ENCODE measurements at places on chromosomes 2 and 18.

- no peak for DNase-seq
These were observed 443.0 kb upstream of the MMADHC start for GRCh38 chr2:150030436-150031190.

- peak; percentile 55 for DNase-seq
These were observed 142.3 kb upstream of the ITGA6 start for GRCh38 chr2:172285010-172285621.

DNA sequence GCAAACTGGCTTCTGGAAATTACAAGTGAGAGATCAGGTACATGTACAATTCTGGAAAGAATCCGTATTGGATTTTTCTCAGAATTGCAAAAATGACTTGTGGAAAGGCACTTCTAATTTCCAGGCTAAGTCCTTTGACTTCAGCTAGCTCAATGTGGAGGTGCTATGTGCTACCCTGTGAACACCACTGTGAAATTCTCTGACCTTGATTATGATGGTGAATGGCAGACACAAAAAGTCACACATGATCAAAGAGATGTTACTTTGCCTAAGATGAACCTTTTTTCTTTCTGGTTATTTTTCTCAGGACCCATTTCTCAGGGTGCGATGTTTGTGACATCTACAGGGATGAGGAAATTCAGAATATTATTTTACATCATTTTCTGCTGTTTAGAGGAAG is 856.6 kb upstream of the VRK2 start:
- DNase-seq: no peak

DNA sequence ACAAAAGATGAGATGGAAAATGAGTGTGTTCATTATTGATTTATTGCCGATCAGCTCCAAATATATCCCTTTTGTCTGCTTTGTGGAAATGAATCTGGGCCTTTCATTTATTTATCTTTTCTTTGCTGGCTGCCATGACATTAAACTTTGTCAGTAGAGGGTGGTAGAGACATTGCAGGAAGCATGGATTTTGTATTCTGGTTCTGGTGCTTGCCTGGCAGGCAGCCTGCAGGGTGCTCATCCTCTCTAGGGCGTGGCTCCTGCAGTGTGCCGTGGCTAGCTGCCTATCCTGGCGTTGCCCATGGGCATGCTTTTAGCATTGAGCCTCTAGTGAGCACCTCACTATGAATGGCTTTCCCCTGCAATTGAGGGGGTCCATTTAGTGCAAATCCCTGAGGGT is 593.1 kb downstream of the RNF144A start:
- DNase-seq: no peak

GRCh38 chr2:216320852-216321251 is 51.4 kb downstream of the MARCHF4 start:
- DNase-seq: no peak

- DNase-seq: no peak
These were observed 604.3 kb upstream of the CDH7 start for GRCh38 chr18:65146482-65147021.

DNA sequence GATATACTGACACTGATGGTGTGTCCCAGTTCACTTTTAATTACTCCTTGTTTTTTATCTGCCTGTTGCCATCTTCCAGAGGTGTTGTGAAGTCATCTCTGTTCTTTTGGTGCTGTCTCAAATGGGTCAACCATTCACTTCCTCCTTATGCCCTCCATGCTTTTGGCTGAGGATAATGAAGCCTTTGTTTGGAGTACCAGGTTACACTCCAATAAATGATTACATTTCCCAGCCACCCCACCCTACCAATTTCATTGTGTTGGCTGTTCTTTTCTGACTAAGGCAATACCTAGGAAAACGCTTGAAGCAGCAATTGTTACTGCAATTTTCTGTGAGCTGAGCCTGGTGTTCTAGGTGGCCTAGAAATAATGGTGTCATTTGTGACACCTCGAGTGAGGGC is 29.8 kb upstream of the ACTG2 start:
- DNase-seq: no peak

- DNase-seq: no peak
These were observed 1.0 kb upstream of the ESPNL start for GRCh38 chr2:238098901-238099713.

GRCh38 chr18:46257366-46257765 is 153.2 kb downstream of the HAUS1 start:
- DNase-seq: no peak

GRCh38 chr2:159165048-159165447 is 121.5 kb downstream of the WDSUB1 start:
- DNase-seq: no peak

GRCh38 chr2:105747254-105747894 is 2.7 kb downstream of the NCK2 start:
- DNase-seq: no peak

DNA sequence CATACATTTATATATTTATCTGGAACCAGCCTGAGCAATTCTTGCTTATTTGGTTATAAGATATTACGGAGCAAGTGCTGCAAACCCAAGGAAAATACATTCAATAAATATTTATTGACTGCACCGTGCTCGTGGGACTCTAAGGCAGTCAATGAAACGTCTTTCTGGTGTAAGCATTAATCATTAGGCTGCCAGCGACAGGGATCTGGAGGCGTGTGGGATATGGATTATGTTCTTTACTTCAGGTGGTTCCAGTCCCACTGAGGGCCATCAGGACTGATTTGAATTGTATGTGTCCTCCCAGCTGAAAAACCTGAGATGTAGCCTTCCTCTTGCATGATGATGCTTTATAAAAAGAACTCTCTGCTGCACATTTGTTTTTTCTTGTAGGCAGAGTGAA is 75.4 kb downstream of the TACR1 start:
- DNase-seq: no peak

DNA sequence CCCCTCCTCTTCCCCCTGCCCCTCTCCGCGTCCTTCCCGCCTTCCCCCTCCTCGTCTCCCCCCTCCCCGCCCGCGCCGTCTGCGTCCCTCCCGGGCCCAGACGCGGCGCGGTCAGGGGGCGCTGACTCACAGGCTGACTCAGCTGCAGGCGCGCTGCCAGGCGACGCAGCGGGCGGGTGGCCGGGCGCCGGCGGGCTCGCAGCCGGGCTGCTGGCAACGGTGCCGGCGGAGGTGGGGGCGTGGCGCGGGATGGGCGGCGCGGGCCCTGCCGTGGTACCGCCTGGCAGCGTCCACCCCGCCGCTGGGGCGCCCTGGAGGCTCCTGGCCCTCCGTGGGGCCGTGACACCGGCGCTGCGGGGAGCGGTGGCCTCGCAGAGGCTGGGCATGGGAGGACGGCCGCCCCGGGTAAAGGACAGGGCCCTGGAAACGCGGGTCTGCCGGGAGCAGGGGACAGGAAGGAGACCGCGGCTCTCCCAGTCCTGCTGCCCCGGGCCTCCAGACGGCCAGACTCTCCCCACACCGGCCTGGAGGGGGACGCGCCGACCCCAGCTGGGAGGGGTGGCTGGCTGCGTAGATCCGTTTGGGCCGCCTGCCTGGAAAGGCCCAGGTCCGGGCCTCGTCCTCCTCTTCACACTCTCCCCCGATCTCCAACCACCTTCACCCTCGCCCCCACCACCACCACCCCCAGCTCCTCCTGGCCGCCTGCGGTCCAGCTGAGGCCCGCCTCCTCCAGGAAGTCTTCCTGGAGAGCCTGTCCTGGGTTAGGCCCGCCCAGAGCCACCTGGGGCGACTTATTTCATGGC is 10.0 kb upstream of the PROC start:
- DNase-seq: peak; percentile 94

DNA sequence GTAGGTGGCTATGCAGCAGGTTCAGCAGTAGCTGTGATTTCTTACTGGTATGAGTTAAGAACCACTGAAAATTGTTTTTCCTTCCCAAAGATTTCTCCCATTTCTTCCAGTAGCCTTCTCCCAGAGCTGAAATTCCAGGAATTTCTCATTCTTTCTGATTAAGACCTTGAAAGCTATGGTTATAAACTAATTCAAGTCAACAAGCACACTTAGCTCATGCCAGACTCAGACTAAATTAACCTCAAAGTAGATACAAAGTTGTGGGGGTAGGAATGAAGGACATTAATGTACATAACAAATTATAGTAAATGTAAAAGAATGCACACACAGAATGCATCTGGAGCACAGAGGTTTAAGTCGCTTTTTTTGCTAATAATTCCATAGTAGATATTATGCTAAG is 103.6 kb upstream of the SOX11 start:
- DNase-seq: no peak

DNA sequence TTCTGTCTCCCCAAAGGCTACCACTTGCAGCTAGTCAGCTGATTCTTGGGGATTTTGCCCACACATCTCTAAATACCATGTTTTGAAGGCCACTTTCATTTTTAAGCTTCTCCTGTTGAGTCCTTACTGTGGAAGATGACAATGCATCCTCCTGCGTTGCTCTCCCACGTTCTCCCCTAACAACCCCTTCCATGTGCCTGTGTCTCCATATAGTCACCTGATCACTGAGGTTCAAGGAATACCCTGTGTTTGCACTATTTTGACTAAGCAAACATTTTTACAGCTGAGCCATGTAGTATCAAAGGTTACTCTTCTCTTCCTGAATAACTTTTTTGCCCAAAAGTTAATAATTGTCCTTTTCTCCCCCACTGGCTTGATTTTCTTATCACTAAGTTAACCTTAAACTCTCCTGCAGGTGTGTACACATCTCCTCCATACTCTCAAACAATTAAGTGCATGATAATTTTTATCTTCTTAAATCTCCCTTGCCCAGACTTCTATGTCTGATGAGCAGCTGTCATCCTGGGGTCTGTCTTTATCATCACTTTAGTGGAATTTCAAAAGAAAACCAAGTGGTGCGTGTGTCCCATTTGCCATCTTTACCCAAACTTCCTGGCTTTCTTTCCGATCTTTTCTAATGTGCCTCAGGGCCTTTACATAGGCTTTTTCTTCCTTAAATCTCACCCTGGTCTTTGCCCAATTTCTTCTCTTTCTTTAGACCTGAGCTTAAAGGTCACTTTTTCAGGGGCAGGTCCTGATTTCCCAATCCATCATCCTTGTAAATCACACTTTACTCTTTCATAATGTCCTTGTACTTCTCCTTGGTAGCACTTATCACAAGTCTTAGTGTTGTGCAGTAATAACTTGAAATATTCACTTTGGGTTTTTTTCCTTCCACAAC is 85.2 kb upstream of the SPATS2L start:
- no peak for DNase-seq

- DNase-seq: no peak
These were observed 692.2 kb upstream of the LINC00305 start for GRCh38 chr18:64840911-64841701.

- DNase-seq: no peak
These were observed 73.1 kb downstream of the CPO start for GRCh38 chr2:207012461-207012860.

DNA sequence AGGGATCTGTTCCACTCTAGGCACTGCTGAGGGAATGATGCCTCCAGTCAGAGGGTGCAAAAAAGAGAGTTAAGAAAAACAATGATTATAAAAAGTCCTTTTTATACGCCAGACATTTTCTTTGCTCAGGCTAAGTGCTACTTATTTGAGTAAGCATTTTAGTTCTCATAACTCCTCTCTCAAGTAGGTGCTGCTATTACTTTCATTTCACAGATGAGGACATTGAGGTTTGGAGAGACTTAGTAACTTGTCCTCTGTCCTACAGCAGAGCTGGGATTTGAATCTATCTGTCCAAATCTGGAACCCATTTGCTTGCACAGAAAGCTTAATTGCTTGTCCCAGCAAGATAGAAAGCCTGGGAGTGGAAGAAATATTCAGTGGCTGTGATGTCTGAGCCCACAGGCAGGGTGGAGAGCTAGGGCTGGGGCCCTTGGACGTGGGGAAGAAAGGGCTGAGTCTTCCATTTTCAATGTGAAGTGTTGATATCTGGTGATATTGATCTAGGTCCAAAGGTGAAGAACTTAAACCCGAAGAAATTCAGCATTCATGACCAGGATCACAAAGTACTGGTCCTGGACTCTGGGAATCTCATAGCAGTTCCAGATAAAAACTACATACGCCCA is 5.8 kb downstream of the IL37 start:
- no peak for DNase-seq

- no peak for DNase-seq
These were observed 315.2 kb downstream of the TDRD15 start for GRCh38 chr2:21438949-21439348.

GRCh38 chr2:207768168-207768865 is 1.4 kb downstream of the FZD5 start:
- DNase-seq: peak; percentile 42

DNA sequence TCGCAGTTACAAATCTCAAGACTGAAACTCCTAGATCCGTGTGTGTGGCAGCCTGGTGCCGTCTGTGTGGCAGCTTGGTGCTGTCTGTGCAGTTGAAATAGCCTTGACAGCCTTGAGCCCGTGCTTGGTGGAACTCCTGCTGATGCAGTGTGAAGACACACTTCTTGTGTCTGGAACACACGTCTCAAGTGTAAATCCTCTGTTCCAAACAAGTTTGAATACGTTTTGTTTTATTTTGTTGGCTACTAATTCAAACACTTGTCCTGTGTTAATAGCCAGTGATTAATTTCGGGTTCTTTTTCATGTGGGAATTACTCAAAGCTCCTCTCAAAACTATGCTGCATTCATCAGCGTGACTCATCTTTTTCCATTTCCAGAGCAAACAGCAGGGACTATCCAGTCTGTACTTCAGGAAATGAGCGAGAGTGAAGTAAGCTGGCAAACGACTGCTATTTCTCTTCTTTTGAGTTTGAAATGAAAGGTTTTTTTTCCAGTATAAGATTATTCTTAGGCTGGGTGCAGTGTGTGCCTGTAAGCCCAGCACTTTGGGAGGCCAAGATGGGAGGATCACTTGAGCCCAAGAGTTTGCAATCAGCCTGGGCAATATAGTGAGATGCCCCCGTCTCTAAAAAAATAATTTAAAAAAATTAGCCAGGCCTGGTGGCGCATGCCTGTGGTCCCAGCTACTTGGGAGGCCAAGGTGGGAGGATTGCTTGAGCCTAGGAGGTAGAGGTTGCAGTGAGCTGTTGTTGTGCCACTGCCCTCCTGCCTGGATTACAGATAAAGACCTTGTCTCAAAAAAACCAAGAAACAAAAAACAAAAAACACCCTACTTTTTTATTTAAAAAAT is 152.9 kb downstream of the SPP2 start:
- DNase-seq: no peak

DNA sequence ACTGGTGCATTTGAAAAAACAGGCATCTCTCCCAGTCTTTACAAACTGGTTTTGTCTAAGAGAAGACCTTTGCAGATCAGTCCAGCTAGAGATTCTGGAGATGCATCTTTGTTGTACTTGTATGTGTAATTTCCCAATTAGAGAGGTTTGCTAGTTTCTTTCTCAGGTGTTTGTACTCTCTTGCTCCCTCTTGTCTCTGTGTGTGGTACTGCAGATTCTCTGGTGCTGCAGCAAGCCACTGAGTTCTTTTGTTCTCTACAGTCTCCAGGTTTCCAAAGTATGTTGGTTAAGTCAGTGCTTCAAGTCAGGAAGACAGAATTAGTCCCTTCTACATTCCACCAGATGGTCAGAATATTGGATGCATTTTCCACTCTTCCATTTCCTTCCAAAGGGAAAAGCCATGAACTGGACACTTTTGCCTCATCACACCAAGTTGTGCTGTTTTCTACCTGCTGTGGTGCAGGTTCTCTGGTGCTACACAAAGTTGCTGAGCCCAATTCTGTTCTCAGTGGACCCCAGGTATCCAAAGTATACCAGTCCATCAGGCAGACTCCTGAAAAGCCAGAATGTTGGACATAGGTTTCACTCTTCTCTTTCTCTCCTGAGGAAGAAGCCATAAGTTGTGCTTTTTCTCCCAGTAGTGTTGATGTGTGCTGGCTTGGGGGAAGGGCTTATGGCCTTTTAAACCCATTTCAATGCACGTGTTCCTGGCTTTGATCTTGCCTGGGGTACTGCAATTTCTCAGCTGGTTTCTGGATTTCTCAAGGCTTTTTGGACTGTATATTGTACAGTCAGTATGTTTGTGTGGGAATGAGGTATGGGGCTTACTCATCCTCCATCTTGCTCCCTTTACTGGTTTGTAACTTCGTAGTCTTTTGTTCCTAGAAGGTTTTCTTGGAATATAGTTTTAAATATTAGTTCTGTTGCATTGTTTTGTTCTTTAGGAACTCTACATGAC is 29.8 kb downstream of the EPC2 start:
- DNase-seq: peak; percentile 54
